Fibroblast of lung (primary cell): ENCODE measurements at places on chromosomes 13 and 19.

GRCh38 chr13:71492346-71492871 lies 374.6 kb downstream of the DACH1 start:
- DNase-seq = no peak

DNA sequence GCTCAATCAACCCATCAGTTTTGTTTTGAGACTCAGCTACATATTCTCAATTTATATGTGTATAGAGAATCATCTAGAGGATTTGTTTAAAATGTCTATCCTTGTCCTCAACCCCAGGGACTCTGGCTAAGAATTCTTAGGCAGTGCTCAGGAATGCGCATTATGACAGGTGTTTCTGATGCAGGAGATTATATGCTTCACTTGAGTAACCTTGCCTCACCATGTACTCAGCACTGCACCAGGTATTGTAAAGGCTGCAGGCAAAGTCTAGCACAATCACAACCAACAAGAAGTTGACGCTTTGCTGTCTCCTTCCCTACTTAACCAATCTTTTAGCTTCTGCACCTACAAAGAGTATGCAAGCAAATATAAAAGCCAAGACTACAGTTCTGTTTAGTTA lies 79.6 kb downstream of the LACC1 start:
- no peak for DNase-seq

DNA sequence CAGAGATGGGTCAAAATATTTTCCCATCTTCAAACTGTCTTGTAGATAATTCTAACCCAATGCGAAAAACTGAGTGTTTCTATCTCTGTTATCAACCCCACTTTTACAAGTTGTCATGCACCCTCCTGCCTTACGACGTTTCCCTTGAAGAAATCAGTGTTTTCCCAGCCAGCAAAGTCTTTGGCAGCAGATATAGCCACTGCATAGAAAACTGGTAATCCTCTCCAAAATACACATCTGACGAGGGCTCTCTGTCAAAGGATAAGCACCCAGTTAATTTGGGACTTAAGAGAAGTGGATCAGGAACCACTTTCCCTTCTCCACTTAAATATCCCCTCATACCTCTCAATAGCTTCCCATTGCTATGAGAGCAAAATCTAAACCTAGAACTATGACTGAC lies 351.9 kb upstream of the MIR17HG start:
- DNase-seq = no peak

GRCh38 chr19:29268721-29269393 lies 55.9 kb upstream of the UQCRFS1 start:
- DNase-seq = no peak

DNA sequence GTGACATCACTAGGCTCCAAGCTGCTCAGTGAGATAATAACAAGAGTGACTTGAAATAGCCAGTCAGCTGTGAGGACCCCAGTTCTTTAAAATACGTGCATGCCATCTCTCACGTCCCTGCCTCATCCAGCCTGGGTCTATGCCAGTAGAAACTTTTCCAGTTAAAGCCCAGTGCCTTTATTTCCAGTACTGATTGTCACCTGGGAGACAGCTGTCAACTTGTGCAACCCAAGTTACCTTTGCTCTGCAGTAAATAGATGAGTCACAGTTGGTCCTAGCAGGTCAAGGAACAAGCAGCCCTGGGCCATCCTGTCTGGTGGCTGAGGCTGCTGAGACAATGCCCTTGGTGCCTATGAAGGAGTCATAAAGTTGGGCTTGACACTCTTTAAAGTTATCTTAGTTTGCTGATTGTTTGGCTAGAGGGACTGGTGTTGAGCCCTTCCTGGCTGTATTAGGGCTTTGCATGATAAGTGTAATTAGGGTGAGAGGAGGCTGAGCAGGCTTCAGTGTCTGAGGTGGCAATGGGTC lies 228.7 kb downstream of the LACC1 start:
- DNase-seq = no peak

GRCh38 chr13:72201726-72202125 lies 334.7 kb upstream of the DACH1 start:
- no peak for DNase-seq

DNA sequence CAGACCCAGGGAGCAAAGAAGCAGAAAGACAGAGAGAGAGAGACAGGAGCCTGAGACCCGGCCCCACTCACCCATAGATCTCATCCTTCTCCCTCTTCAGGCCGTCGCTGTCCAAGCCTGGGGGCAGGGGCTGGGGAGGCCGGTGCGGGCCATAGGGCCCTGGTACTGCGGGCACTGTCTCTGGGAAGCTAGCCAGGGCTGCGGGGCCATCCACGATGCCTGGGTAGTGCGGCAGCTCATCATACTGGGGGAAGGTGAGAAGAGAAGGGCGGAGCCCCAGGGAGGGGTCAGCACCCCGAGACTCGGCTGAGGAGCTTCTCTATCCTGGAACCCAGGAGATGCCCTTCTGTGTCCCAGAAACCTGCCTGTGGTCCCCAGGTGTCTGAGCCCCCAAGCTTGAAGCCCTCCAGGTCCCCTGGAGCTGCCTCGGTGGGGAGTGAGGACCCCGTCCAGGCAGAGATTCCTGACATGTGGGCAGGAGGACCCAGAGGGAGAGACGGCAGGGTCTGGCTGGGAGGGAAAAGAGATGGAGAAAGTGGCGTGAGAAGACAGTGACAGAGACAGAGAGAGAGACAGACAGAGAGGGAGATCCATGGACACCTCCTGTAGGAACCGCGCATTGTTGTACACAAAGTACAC lies 2.1 kb downstream of the MEIS3 start:
- DNase-seq = no peak

GRCh38 chr13:53343361-53343744 lies 314.7 kb downstream of the OLFM4 start:
- DNase-seq = no peak

- DNase-seq = no peak
These were observed 73.4 kb downstream of the RUBCNL start for GRCh38 chr13:46313432-46314257.

- no peak for DNase-seq
These were observed 93.8 kb upstream of the ARHGEF7 start for GRCh38 chr13:111021270-111021669.

DNA sequence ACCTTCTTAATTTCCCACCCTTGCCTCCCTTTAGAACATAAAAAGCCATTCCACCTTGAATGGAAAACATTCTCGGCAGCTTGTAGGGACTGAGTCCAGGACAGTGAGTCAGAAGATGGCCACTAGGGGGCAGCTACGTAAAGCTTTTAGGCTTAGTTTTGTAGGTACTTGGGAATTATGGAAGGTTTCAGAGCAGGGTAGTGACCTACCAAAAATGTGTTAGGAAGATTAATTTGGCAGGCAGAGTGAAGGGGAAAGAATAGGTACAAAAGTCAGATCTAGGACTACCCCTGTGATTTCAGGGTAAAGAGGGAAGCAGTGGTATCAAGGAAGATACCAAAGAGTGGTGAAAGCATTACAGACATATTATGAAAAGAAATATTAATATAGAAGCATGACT lies 198.4 kb downstream of the NDFIP2 start:
- peak; percentile 58 for DNase-seq

DNA sequence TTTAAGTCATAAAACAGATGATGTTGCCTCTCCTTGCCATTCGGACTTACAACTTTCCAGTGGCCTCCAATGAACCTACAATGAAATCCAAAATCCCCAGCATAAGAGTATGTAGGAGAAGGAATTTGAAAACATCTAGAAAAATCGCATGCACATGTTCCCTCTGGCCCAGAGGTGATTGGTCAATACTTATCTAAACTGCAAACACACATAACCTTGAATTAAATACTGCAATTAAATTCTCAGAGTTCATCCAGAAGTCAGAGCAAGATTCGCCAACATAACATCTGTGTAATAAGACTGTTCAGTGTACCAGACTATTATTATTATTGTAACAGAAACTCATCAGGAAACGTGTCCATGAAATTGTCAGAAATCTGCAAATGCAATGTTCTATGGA lies 82.2 kb upstream of the USP29 start:
- no peak for DNase-seq

GRCh38 chr13:78133511-78133910 lies 214.9 kb upstream of the EDNRB start:
- no peak for DNase-seq
